ENCODE measurements at places on chromosomes 2 and 18.

GRCh38 chr18:11989966-11990380 lies 8.7 kb downstream of the IMPA2 start:
- DNase-seq = no peak

DNA sequence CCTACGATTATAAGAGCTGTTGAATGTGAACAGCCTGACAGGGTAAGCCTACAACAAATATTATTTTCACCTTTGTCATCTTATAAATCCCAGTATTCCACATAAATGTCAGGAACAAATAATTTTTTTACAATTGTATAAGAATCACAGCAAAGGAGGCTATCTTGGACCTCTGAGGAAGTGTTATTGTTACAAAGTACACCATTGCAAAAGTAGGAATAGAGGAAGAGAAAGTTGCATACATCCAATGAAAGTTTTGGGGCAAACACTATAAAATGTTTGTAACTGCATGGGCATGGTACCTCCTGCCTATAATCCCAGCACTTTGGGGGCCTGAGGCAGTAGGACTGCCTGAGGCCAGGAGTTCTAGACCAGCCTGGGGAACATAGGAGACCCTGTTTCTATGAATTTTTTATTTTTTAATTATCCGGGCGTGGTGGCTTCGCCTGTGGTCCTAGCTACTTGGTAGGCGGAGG lies 715 bp upstream of the MEMO1 start:
- no peak for DNase-seq

- no peak for DNase-seq
These were observed 59.8 kb downstream of the SH3BP4 start for GRCh38 chr2:235011607-235011928.

GRCh38 chr2:102758439-102758838 lies 3.4 kb upstream of the TMEM182 start:
- DNase-seq = no peak

- DNase-seq = no peak
These were observed 54.3 kb upstream of the SLC39A10 start for GRCh38 chr2:195602687-195603086.

- DNase-seq = no peak
These were observed 24.6 kb downstream of the RTN4 start for GRCh38 chr2:55025627-55026026.

GRCh38 chr18:34859496-34859895 lies 149.4 kb downstream of the DTNA start:
- no peak for DNase-seq

- DNase-seq = no peak
These were observed 928.5 kb upstream of the CELF4 start for GRCh38 chr18:38494065-38494464.

DNA sequence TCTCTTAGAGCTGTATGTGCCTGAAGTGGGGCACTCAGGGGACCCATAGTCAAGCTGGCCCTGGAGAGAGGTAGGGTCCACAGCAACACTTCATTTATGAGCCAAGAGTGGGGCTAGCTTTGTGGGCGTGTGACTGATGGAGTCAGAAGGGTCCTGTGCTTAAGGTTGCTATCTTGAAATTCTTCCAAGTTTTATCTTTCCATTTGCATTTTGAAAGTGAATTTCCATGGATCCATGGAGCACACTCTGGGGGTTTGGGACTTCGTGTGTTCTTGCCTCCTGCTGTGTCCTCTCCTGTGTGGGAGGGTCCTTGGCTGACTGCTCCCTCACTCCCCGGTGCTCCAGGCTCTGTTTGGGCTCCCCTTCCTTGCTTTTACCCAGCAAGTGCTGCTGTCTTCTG lies 50.8 kb downstream of the FHOD3 start:
- DNase-seq = no peak

GRCh38 chr18:2351126-2351850 lies 220.0 kb downstream of the METTL4 start:
- DNase-seq = no peak

GRCh38 chr2:151085181-151085611 lies 176.5 kb downstream of the RBM43 start:
- DNase-seq = no peak

DNA sequence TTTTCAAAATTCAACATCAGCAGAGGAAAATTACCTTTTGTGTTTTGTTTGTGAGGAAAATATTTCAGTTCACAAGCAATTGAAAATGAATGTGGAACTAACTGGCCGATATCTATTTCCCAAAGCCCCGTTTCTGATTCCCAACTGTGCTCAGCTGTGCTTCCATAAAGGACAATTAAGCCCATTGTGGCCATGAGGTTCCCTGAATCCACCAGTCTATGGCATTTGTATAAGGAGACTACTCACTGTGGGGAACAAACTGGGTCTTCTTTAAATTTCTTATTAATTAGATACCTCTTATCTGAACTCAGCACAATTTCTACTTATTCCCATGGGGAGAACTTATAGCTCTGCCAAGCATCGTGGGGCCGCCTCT lies 31.4 kb upstream of the AGAP1 start:
- DNase-seq = no peak

DNA sequence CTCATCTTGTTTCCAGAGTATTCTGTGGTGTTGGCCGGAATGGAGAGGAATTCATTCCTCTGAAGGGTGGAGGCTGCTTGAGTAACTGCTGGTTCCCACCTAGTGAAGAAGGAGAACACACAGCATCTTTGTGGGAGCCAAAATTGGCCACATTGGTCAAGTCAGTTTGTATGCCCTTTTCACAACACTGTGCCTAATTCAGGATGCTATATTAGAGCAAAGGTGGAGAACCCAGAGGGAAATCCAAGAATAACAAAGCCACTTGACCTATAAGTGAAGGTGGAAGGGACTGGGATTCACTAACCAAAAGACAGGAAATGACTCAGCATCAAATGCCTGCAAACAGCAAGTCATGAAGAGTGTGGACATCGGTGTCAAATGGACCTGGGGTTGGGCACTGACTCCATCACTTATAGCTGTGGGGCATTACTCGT lies 27.3 kb upstream of the MLPH start:
- no peak for DNase-seq

DNA sequence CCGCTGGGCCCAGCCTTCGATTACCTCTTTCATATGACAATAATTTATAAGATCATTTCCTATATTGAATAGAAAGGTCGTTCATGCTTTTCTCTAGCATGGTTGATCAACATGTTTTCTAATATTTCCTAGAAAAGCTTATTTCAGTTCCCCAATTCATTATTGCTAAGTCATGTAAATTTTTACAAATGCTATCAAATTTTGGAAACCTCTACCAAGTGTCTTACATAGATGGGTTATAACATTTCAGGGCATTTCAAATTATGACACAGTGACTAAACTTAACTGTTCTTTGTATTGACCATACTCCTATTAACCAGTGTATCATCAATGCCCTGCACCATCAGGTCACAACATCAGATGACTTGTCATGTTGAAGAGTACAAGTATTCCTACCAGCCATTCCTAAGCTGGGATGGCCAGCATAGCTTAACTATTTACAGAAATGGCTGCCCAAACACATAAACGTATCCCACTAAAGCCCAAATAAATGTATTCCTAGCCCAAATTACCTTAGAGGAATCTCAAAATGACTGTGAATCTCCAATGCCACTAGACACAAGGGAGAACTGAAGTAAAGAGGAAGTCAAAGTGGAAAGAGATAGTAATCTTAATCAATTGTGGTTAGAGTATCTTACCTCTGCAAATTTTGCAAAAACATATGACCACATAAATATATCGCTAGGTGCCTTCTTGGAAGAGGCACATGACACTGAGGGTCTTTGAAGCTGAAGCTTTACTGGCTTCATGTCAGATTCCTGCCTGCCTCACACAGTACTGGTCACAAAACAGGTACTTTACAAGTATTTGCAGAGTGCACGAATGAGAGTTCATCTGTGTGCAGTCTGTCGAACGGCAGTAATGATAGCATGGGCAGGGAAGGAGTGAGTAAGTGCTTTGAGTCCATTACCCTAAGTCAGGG lies 87.3 kb upstream of the TLK1 start:
- no peak for DNase-seq

DNA sequence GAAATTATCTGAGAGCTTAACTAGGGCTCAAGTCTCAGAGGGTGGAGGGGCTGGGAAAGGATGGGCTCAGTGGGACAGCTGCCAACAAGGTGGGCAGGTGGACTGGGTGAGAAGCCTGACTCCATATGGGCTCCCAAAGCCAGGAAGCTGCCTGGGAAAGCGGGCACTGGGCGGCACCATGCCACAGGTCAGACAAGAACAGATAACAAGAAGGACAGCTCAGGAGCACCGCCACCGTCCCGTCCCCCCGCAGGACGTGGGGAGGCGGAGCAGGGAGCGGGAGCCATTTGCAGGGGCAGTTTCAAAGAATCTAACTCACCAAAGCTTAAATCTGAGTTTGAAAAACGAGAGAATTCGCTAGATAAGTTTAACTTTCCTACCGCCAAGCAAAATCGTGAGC lies 45.6 kb downstream of the NETO1 start:
- DNase-seq = no peak

Measured in NCI-H1105 (cell line).